Right cardiac atrium (tissue), 5 donors: ENCODE measurements at places on chromosomes 1 and 21. TPM values are rescaled to one million over a fixed set of nuclear protein-coding genes. Genes with fewer than 3 reads are reported as not detected.

INAVA gene
- not detected for polyA plus RNA-seq

GRCh38 chr1:214422137-214422671 lies 129.2 kb downstream of the PTPN14 start:
- DNase-seq: no peak

- no peak for DNase-seq
Observed at GRCh38 chr1:234498448-234499118, 19.6 kb upstream of the TARBP1 start.

PLA2G2F gene
- polyA plus RNA-seq: not detected

GRCh38 chr21:33510826-33511225 lies 19.3 kb upstream of the DNAJC28 start:
- DNase-seq: no peak

GRCh38 chr1:68015971-68016370 lies 34.5 kb downstream of the DIRAS3 start:
- DNase-seq: no peak

- no peak for DNase-seq
Observed at GRCh38 chr1:55352080-55352810, 137.1 kb upstream of the USP24 start.

GRCh38 chr1:224592636-224593582 lies 23.2 kb upstream of the CNIH3 start:
- DNase-seq: no peak

DNA sequence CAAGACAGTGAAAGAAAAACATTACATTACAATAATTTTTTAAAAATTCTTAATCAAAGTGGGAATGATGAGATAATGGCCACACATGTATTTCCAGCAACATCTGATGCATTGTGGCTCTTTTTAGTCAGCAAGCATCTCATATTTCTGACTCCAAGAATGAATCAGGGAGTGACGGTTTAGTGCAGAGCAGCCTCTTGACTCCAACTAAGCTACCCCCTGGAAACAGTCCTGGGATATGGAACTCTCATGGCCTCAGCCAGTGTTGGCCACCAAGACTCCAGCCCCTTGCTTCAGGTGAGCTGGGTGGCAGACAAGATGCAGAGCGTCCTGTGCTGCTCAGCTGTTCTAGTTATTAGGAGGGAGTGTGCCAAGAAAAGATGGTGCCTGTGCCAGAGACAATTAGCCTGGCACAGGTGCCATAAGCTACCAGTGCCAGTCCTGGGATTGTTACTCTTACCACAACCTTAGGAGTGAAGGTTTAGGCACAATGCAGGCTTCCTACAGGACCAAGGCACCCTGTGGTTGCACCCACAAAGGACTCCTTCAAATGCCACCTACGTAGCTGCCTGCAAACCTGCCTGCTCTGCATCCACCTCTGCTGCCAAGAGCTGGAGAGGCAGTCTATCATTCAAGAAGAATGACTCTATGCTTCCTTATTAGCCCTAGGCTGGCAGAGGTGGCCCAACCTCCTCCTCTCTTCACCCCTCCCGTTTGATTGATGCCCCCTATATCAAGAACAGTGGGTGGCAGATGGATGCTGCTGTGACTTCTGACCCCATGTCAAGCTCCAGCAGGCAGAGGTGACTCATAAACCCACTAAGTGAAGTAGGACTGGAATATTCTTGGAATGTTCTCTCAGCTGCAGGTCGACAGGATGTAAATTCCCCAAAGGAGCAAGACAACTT lies 6.0 kb upstream of the SEC16B start:
- DNase-seq: no peak

DNA sequence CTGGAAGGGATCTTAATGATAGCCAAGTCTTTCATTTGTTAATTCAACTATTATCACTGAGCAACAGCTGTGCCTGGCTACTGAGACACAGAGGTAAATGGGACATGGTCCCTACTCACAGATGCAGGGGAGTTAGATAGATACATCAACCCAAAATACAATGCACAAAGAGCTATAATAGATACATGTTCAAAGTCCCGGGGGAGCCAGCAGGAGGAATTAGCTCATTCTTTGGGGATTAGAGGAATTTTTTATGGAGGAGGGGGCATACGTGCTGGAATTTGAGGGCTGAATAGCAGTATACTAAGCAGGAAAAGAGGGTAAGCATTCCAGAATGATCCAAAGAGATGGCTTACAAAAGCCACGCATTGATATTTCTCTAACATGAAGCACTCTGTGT lies 34.6 kb downstream of the C8B start:
- no peak for DNase-seq

GRCh38 chr1:161890574-161890973 lies 124.5 kb downstream of the ATF6 start:
- DNase-seq: peak; percentile 29

MRPS6 gene
- polyA plus RNA-seq: 95.3 TPM

RGS18 gene
- 0.41 TPM for polyA plus RNA-seq

GART gene
- 12.7 TPM for polyA plus RNA-seq

PTAFR gene
- polyA plus RNA-seq: 0.52 TPM

GRCh38 chr1:172895050-172895460 lies 155.7 kb downstream of the TNFSF18 start:
- no peak for DNase-seq

- no peak for DNase-seq
Observed at GRCh38 chr1:198169672-198170071, 12.9 kb downstream of the NEK7 start.

DNA sequence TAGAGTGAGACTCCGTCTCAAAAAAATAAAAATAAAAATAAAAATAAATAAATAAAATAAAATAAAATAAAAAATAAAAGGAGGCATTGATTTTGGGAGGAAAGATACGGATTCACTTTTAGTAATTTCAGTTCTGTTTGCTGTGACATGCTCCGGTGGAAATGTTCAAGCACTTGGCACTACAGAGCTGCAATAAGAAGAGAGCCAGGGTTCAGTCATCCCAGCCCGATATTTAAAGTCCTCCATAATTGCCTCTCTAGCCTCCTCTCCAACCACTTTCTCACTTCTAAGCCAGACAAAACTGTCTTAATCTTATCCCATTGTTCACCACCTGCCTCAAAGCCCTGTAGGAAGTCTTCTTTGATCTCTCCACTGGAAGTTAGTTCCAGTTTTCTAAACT lies 55.0 kb upstream of the MACF1 start:
- no peak for DNase-seq

DNA sequence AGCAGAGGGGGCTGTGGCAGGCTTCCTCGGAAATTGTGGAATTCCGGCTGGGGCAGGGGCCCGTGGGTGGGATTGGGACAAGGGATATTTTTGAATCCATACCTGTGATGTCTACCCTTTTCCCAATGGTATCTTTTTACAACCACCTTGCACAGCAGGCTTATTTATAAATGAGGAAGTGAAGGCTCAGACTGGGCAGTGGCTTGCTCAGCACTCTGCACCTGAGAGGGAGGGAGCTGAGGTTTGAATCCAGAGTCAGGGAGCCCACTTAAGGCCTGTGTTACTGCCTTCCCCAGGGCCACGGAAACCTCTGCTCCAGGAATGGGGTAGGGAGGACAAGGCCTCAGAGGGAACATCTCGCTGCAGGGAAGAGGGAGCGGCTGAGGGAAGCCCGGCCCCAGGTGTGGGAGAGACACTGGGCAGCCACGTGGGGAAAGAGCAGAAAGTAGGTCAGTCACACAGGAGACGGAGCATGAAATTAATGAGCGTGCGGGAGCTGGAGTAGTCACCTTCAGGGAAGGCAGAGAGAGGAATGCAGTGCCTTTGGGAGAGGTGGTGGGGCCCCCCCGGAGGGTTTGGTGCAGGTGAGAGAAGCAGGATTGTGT lies 35.4 kb upstream of the SCMH1 start:
- DNase-seq: no peak

GRCh38 chr1:24379733-24380315 lies 33.8 kb downstream of the STPG1 start:
- no peak for DNase-seq

KRTAP12-2 gene
- not detected for polyA plus RNA-seq

- DNase-seq: no peak
Observed at GRCh38 chr1:200178340-200178739, 150.8 kb downstream of the NR5A2 start.

SLC6A9 gene
- polyA plus RNA-seq: 1.0 TPM

- DNase-seq: no peak
Observed at GRCh38 chr1:10553118-10553517, 78.4 kb downstream of the PEX14 start.

DNA sequence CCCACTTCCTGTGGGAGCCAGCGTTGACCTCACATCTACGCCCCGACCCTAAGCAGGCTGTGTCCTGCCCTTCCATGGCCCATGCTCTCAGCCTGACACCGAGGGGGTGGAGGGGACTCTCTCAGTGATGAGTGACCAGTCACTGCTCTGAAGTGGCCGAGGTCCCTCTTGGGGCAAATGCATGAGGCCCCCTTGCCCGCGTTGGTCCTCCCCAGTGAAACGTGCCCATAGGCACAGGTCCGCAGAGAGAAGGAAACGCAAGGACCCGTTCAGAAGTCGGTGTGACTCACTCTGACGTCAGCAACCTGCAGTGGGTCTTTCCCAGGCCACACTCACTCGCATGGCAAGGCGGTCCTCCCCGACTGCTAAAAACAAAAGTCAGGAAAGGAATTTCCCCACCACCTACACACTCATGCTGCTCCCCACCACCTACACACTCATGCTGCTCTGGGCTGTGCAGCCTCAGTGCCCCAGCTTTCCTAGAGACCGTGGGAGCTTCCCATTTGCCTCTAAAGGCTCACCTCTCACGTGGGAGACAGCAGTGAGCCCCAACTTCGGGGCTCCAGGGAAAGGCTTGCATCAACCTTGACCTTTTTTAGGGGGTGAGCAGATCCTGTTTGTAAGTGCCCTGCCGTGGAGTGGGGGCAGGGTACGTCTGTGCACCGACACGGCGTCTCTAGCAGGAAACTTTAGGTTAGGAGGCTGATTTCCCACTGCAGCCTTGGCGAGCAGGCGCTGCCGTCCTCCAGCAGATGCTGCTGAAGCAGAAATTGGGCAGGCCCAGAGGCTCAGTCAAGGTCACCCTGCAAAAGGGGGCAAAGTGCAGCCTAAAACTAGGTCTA lies 11.4 kb downstream of the UBASH3A start:
- no peak for DNase-seq

GRCh38 chr1:170134521-170134920 lies 11.2 kb upstream of the NTMT2 start:
- DNase-seq: no peak

TEX38 gene
- 0.14 TPM for polyA plus RNA-seq
